ENCODE measurements at places on chromosomes 4 and X.

DNA sequence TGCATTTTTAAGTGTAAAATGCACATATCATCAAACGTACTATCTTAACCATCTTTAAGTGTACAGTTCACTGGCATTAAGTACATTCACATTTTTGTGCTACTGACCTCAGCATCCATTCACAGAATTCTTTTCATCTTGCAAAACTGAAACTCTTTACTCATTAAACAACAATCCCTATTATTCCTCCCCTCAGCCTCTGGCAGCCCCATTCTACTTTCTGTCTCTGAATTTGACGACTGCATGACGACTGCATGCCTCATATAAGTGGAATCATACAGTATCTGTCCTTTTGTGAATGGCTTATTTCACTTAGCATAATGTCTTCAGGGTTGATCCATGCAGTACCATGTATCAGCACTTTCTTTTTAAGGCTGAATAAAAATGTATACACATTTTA is 38.7 kb downstream of the CNKSR2 start:
- DNase-seq, result no peak

GRCh38 chr4:161010227-161010626 is 1153.6 kb downstream of the FSTL5 start:
- DNase-seq, result no peak

GRCh38 chrX:153689654-153690465 is 2.1 kb downstream of the SLC6A8 start:
- no peak for DNase-seq

DNA sequence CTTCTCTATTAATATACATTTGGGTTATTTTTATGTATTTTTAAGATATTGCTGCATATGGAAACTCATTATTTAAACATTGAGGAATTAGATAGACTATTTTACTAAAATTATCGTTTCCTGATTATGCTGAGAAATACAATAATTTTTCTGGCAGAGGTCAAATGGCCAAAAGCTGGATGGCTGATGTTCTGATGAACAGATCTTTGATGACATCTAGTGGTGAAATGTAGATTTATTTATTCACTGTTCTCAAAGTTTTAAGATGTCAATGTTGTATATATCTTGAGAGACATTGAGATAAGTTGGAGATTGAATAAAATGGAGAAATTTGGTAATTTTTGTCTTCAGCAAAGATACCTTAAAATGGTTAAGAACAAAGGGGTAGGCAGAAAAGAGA is 96.2 kb downstream of the UGT8 start:
- no peak for DNase-seq

DNA sequence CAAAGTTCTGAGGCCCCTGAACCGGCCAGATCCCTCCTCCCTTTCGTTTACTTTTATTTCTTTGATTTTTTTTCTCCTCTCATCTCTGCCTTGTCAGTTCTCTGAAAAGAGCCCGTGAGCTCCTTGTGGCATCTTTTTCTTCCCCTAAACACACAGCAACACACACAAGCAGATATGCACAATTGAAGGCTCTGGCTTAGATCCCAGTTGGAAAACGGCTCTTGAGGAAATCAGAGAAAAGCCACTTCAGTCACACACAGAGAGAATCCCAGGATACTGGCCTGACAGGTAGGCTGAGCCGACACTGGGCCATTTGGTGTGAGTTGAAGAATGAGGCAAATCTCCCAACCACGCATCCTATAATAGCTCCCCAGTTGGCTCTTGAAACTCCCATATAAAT is 12.9 kb downstream of the DIPK2B start:
- no peak for DNase-seq

DNA sequence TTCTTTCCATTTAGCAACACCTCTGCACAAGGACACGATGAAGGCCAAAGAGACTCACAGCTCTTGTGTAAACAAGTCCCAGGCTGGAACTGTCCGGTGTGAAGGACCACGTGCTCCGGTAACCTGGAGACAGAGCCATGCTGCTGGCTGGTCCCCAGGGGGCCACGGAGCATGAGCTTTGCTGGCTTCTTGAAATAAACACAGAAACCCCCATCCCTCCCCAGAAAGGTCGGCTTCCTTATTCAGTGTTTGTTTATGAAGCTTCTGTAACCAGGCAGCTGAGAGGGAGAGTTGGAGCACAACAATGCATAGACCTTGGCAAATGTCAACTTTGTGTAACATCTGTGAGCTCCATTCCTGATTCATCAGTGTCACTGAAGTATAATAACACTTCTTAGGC is 109.4 kb downstream of the GPR143 start:
- DNase-seq, result no peak

DNA sequence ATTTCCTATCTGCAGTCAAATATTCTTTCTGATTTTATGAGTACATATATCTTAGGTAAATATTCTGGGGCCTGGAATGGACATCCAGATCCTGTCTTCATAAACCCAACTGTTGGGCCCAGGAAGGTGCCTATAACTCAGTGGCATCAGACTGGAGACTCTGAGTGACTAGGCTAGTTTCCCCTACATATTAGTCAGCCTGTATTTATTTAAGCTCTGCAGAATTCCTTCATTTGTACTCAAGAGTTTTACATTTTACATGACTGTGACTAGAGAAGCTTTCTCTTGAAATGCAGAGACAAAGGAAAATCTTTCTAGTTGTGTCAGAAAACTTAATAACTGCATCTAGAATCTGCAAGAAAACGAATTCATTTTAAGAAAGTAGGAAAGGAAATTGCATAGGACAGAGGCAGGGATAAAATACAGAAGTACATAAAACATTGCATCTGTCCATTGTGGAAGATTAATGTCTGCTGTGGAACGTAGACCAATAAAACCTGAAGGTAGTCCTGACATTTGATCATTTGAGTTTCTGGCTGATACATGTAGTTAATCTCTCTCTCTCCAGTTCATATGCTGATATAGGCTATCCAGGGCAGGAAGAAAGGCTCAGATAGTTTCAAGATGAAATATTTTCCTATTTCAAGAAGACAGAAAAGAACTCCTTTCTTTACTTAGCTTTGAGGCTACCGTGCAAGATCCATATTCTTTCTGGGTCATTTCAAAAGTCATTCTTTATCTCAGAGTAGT is 78.2 kb downstream of the OPHN1 start:
- DNase-seq, result no peak

DNA sequence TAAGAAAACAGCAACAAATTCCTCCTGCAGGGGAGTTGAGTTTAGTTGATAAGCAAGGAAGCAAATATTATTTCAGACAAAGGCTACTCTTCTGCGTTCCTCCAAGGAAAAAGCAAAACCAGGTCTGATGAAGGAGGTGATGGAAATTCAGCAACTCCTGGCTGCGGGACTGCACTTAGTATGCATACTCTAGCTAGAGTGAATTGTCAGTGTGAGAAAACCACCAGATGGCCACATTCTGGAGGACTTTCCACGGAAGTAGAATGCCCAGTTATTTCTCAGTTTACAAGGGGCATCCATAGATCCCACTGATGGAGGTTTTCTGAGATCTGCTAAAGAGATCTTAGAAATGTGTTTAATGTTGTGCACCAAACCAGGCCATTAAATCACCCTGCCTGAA is 338.6 kb upstream of the PUDP start:
- no peak for DNase-seq

DNA sequence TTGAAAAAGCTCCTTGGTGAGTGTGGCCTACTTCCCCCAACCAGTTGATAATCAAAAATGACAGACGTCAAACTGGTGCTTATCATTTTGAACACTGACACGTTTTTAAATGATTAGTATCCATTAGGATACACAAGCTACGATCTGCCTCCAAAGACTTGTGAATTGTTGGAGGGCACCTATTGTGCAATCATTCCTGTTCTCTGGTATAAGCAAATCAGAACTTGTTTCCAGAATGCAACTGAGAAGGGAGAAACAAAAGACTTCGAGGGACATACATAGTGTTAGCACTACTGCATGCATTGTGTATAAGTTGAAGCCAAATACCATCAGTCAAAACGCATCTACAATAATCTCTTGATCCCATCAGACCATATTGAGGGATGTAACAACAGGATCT is 11.6 kb downstream of the NPY2R start:
- DNase-seq, result no peak

- DNase-seq, result no peak
Measured at GRCh38 chrX:76538860-76539259, 111.3 kb downstream of the MAGEE1 start.

DNA sequence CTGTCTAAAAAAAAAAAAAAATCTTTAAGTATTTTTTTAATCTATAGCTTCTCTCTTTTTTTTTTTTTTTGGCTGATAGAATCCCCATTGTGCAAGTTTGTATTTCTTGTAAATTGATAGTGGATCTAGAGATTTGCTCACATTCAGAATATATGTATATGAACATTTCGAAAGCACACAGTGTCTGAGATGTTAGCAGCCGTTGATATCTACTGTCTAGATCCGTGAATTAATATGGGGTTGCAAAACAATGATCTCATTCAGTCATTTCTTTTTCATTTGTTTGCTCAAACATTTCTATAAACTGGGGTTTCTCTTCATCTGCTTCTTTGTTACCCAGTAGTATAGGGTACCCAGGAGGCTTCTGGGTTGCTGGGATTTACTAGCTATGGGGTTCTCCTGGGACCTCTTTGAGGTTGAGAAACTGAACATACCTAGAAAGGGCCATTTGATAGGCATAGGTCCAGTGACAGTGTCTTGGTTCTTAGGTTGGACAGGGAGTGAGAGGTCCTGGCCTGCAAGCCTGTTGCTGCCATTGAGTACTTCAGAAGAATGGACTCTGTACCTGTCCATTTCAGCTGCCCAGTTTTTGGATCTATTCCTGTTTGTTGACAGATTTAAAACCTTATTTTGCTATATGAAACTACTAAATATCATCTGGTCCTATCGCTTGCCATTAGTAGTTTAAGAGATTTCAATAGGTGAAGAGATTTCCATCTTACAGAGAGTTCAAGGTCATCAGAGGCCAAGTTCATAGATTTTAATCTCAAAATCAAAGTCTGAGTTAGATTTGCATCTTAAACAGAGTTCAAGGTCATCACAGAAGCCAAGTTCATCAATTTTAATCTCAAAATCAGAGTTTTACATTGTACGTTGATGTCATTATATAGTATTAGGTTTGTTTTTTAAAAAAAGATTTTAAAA is 50.8 kb downstream of the WWC2 start:
- DNase-seq, result no peak

DNA sequence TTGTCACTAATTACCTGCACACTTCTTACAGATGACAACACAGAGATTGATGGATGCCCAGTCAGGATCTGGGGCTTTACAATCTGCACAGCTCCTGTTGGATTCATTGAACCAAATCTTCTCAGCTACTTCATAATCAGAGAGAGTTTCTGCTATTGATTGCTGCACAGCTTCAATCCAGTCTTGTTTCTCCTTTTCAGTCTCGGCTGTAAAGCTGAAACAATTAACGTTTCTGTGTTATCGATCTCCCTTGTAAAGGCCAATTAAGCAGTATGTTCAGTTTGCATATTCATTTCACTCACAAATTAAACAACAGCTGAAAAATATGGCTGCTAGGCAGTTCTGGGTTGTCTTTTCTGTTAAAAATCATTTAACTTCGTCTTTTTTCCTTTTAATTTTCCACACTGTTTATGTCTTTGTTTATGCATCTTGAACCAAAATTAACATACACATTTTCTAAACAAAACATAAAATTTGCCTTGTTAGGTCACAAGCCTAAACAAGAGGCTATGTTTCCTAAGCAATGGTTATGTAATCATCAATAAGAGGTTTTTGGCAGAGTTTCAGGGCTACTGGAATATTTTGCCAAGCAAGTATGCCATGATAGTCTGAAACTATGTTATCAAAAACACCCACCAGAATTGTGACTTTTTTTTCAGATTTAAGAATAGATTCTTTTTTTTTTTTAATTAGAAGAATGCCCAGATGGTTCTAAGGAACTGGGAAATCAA is 79.2 kb downstream of the ARAP2 start:
- DNase-seq, result no peak

- DNase-seq, result no peak
Measured at GRCh38 chrX:1749499-1749898, 134.6 kb downstream of the ASMT start.

- peak; percentile 3 for DNase-seq
Measured at GRCh38 chr4:39526765-39527295, 409 bp downstream of the UGDH start.

DNA sequence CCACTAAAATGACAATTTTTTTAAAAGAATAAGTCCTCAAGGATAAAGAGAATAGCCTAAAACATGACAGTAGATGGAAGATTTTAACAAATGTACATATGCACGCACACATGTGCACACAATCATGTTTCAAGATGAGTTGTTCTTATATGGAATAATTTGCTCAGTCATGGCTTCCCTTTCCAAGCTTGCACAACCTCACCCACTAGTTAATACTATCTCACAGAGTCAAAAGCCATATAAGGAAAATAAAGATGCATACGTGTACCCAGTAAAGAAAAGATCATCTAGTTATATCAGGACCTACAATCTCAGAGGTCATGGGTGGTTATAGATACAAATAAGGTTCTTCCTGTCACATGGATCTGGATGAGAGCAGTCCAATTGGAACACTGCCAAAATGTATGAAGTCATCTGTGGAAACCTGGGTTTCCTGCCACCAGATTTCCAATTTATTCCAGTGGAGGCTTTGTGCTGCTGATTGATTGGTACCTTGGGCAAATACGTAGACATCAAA is 56.1 kb downstream of the FAM13A start:
- DNase-seq, result no peak

GRCh38 chrX:130091980-130092522 is 18.2 kb downstream of the ELF4 start:
- peak; percentile 46 for DNase-seq

DNA sequence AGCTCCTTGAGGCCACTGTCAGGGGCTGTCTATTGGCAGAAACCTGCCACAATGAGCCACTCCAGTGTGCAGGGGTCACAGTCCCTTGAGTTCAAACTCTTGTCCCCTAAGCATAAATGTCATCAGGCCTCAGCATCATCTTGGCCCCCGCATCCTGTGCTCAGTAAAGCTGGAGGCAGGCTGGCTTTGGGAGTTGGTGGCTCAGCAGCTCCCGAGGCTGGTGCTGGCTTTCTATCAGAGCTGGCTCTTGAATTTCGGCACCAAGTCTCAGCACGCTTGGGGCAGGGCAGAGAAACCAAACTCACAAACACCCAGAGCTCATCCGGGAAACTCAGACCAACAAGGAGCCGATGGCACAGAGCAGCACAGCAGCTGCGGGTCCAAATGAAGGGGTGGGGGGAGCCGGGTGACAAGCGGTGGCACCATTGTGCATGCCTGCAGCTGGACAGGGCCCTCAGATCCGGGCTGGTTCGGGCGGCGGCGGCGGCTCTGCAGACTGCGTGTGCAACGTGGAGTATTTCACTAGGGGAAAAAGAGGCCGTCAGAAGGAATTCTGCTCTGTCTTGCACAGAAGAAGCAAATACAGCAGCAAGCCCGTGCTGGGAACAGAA is 75.5 kb downstream of the MTMR1 start:
- DNase-seq, result no peak

DNA sequence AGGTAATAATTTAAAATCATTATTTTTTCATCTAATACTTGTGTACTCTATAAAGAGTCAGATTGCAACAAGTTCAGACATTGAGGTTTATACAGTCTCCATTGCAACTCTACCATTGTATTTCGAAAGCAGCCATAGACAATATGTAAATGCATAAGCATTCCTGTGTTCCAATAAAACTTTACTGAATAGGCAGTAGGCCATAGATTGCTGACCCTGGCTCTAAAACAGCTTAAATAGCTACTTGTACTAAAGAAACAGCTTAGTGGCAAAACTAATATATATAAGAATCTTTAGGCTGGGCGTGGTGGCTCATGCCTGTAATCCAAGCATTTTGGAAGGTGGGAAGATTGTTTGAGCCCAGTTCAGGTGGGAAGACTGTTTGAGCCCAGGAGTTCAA is 115.3 kb downstream of the PRSS12 start:
- no peak for DNase-seq

- no peak for DNase-seq
Measured at GRCh38 chr4:66681962-66682361, 863.3 kb downstream of the CENPC start.

All from stimulated activated CD4-positive, alpha-beta T cell treated with anti-CD3 and anti-CD28 coated beads, TNF-alpha, amount 100 ng/mL, for 48 hours (primary cell).